ENCODE measurements at places on chromosomes 11 and 22.

DNA sequence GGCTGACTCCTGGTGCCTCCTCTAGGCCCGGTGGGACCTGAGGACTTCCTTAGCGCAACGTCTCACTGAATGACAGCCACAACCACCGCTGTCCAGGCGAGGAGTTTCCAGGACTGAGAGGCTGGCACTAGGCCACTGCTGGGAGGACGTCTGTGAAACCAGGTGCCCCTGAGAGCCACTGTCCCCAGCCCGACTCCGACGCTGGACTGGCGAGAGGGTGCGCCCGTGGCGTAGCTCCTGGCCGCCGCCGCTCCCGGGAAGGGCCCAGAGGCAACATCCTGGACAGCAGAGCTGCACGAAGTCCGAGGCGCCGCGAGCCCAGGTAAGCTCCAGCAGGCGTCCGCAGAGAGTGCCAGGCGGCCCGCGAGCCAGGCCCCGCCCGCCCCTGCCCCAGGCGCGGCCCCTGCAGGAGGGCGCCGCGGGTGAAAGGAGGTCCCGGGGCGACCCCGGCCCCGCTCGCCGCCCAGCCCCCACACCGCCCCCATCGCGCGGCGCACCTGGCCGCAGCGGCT is 525 bp downstream of the DGCR2 start:
- no peak for DNase-seq

GRCh38 chr22:22407061-22407460 is 101.5 kb downstream of the ZNF280B start:
- DNase-seq, result no peak

GRCh38 chr11:64198511-64198910 is 8.0 kb upstream of the FERMT3 start:
- DNase-seq, result no peak

DNA sequence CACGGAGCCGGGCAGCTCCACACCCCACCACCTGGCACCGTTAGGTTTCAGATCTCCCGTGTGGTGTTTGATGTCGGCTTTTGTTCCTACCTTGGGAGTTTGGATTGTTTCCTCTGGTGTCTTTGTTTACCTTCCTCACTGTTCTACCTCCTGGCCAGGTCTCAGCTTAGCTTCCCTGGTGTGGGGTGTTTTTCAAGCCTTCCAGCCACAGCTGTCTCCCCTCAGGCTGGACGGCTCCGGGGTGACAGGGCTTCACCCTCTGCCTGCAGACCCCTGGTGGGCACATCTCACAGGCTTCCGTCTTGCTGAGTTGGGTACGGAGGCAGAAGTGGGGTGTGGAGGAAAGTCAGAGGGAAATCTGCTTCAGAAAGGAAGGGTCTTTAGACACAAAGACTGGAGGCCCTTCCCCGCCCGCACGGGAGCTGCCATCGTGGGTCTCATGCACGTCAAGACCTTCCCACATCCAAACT is 59.6 kb upstream of the EMID1 start:
- no peak for DNase-seq

- DNase-seq, result no peak
These were observed 419.8 kb upstream of the CCDC179 start for GRCh38 chr11:23280088-23280487.

GRCh38 chr22:28773461-28773867 is 969 bp downstream of the CCDC117 start:
- DNase-seq, result no peak

DNA sequence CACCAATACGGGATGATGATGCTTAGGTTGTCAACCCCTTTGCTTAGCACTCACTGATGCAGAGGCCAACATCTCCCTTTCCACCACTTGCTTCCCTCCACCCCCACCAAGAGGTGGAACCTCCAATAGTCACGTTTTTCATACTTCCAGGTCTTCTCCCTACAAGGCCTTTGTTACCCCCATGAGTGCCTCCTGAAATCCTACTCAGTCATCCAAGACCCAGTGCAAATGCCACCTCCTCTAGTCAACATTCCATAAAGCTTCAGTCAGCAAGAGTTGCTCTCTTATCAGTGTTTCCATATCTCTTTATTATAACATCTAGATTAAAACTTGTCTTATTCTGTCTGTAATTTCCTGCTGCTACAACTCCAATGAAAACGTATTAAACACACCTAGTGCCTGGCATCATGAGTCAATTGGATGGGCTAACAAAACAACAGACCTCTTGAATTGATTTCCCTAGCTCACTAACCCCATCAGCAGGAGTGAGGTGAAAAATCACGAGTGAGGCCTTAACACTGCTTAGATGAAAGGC is 370.7 kb upstream of the CCDC90B start:
- DNase-seq, result no peak

DNA sequence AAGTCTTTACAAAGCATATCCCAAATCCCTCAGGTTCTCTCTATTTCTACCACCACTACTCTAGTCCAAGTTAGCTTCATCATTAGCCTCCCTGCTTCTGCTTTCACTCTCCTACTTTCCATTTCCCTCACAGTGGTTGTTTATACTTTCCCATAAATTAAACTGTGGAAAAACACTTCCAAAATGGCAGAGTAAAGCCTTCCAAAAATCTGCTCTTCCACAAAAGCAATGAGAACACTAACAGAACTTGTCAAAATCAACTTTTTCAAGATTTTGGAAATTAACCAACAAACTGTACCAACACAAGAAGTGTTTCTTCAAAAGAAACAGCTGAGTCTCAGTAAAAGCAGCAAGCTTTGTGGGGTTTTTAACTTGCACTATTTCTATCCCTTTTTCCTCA is 71.8 kb downstream of the TTC28 start:
- DNase-seq, result no peak

- DNase-seq, result no peak
These were observed 11.7 kb downstream of the LRP4 start for GRCh38 chr11:46906609-46907041.

GRCh38 chr11:99759787-99760186 is 739.0 kb downstream of the CNTN5 start:
- DNase-seq, result no peak

- no peak for DNase-seq
These were observed 61.9 kb downstream of the BMAL1 start for GRCh38 chr11:13339195-13340153.

- DNase-seq, result no peak
These were observed 35.8 kb downstream of the DGCR2 start for GRCh38 chr22:19086417-19086816.

GRCh38 chr11:7671347-7672215 is 1.7 kb downstream of the CYB5R2 start:
- no peak for DNase-seq

- no peak for DNase-seq
These were observed 13.5 kb upstream of the MIEF1 start for GRCh38 chr22:39488563-39489083.

DNA sequence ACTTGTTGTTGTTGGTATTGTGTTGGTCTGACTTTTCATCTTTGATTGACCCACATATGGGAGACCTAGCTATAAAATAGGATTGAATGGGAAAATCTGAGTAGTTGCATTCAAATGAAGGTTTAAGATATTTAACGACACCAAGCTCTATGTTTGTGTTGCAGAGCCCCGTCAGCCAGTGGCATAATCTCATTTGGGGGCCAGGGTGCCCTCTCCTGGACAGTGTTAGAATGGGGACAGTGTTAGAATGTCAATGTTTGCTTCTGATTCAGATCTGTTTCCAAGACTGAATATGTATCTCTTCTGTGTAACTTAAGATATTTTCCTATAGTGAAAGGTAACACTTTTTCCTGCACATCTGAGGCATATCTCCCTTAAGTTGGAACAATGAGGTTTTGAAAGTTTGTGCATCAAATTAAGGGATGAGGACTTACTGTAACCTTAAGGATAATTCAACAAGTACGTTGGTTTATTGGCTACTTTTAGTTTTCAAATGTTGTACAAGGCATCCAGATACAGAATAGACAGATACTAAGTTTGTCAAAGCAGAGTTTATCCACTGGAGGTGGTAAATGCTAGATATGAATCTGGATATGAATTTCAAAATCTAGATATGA is 5.3 kb upstream of the OR52M1 start:
- DNase-seq, result peak; percentile 28

DNA sequence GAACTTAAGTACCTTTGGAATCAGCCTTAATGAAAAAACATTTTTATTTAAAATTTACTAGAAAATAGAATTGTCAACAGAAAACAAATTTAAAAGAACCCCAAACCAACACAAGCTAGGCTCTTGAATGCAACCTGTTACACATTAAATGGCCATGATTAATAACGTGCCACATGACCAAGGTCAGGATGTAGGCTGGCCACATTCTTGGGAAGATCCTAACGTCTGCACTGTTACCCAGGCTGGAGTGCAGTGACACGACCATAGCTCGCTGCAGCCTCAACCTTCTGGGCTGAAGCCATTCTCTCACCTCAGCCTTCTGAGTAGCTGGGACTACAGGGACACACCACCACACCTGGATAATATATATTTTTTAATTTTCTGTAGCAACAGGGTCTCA is 126.4 kb upstream of the APOA1 start:
- no peak for DNase-seq

DNA sequence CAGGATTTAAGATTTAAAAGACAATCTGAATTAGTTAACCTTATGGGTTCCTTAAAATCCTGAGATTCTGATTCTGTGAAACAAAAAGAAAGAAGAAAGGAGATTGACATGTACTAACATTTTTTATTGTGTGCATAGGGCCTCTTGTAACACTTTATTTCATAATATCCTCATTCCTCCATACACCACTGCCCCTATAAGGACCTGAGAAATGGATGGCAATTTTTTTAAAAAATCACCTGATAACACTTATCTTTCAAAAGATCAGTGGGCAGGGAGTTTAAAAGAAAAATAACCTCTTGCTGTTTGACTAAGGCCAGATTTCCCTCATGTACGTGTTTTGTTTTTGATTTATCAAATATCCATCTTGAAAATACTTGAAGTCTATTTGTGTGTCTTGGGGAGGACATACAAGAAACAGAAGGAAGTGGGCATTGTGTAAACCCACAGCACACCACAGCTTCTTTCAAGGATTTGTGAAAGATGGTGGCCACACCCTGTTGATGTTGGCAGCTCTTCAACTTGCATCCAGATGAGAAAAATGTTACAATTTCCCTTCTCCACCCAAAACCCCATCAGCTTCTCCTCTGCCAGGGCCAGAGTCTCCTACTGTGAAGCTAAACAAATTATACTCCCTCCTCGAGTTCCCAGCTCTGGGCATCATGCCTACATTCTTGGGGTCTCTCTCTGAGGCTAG is 35.0 kb upstream of the MPEG1 start:
- no peak for DNase-seq

GRCh38 chr11:65419460-65419771 is 3.2 kb upstream of the NEAT1 start:
- DNase-seq, result no peak

- no peak for DNase-seq
These were observed 80.1 kb downstream of the PACS1 start for GRCh38 chr11:66150140-66150539.

- DNase-seq, result no peak
These were observed 11.7 kb upstream of the CHRM4 start for GRCh38 chr11:46402957-46403902.

- DNase-seq, result no peak
These were observed 109.7 kb downstream of the WNT7B start for GRCh38 chr22:45867118-45867905.

DNA sequence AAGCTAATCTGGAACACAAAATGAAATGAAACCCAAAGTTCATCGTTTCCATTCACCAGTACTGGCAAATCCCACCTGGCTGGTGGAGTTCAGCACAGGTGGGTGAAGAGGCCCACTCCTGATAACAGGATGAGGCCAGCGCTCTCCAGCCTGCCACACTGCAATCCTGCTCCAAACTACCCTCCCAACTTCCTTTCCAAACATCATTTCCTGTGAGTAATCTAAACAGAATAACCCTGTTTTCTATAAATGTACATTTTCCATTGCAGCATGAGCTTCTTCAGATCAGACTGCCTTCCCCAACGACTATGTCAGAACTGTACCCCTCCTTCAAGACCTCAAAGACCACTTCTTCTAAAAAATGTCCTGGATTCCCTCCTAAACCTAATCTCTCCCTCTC is 15.9 kb upstream of the NFRKB start:
- DNase-seq, result no peak

DNA sequence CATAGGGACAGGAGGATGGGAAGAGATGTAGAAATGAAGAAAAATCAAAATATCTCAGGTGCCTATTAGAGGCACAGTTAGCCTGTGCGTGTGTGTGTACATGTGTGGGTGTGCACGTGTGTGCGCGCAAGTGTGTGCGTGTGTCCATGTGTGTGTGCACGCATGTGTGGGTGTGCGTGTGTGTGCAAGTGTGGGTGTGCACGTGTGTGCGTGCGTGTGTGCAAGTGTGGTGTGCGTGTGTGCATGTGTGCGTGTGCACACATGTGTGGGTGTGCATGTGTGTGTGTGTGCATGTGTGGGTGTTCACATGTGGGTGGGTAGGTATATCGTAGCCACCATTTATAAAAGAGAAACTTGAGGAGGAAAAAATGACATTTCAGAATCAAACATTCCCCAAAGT is 9.4 kb downstream of the CRYBB2 start:
- no peak for DNase-seq

- DNase-seq, result no peak
These were observed 249.3 kb downstream of the KIRREL3 start for GRCh38 chr11:126751242-126751641.

GRCh38 chr22:44458044-44459020 is 39.7 kb downstream of the RTL6 start:
- DNase-seq, result no peak

DNA sequence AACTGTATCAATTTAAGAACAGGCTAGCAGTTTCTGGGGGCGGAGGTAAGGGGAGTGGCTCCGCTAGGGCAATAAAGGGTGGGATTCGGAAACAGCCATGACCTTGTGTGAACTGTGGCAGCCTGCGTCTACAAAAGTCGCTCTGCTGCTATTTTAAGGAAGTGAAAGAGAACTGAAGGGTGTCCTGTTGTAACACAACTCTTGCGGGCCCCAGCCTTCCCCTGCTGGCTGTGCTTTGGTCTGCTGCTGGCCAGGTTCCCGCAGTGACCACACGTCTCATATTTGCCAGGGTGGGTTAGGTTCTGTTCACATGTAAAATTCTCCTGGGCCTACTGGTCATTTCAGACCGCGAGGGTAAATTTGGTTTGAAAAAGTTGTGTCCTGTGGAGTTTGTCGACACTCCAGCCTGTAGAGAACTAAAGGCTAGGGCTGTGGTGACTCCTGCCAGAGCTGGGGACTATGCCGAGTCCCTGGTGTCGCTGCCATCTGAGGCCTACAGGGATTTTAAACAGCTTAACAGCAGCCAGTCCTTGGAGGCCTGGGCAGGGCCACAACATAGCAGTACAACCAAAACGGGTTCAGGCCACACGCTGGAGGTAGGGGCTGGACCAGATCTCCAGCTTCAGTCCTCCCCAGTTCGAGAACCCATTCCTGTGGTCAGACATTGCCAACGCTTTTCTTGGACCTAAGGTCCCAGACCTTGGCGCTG is 1.1 kb upstream of the PPFIBP2 start:
- no peak for DNase-seq

All from stimulated activated CD4-positive, alpha-beta T cell treated with anti-CD3 and anti-CD28 coated beads, Interleukin-1b, Interleukin-23, amount 100 ng/mL, for 4 hours (primary cell).